ENCODE measurements at places on chromosomes 4 and X.

GRCh38 chrX:78540171-78540570 lies 119.0 kb downstream of the RTL3 start:
- no peak for DNase-seq

GRCh38 chr4:38160487-38161207 lies 200.4 kb downstream of the PTTG2 start:
- DNase-seq = no peak

- DNase-seq = no peak
Observed at GRCh38 chr4:98613453-98614075, 44.8 kb downstream of the TSPAN5 start.

DNA sequence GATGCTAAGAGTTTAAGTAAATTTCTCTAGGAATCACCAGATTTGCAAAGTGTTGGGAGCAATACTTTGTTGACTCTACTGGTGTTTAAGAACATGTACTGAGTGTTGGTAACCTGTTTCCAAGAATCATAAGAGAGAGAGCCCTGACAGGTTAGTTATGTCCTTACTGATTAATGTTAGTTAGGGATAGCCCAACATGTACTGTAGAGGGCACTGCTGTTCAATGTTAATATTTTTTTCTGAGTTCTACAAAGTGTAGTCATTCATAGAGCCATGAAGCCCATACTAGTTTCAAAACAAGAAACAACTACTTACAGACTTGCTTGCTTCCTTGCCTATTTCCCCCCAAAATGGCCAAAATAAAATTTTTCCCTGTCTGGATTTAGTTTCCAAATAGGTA lies 11.9 kb downstream of the TMPRSS11D start:
- DNase-seq = no peak

Measured in spleen (tissue), 13 donors.